ENCODE measurements at places on chromosomes 3 and 15. TPM values are rescaled to one million over a fixed set of nuclear protein-coding genes. Genes with fewer than 3 reads are reported as not detected.

- no peak for DNase-seq
Observed at GRCh38 chr3:158110658-158111018, 749 bp downstream of the RSRC1 start.

DNA sequence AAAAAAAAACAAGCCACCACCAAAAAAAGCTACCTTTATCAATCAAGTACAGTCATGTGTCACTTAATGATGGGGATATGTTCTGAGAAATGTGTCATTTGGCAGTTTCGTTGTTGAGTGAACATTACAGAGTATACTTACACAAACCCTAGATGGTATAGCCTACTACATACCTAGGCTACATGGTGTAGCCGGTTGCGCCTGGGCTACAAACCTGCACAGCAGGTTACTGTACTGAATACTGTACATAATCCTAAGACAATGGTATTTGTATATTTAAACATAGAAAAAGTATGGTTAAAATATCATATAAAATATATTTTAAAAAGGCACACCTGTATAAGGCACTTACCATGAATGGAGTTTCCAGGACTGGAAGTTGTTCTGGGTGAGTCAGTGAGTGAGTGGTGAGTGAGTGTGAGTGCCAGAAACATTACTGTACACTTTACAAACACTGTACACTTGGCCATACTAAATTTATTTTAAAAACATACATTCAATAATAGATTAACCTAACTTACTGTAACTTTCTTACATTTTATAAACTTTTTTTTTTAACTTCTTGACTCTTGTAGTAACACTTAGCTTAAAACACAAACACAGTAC lies 25.9 kb upstream of the JMJD7 start:
- DNase-seq = peak; percentile 73

GRCh38 chr15:85642065-85642692 lies 152.5 kb downstream of the KLHL25 start:
- DNase-seq = no peak

GRCh38 chr3:178084938-178085816 lies 451.1 kb upstream of the KCNMB2 start:
- DNase-seq = no peak

GRCh38 chr3:182810574-182811268 lies 17.4 kb downstream of the ATP11B start:
- no peak for DNase-seq

GRCh38 chr15:52727815-52728214 lies 48.6 kb upstream of the ATOSA start:
- DNase-seq = no peak

The GABRB3 gene
- total RNA-seq = not detected

Measured in HT1080 (cell line).